ENCODE measurements at places on chromosomes 5 and 9. TPM values are rescaled to one million over a fixed set of nuclear protein-coding genes. Genes with fewer than 3 reads are reported as not detected.
A peak's percentile ranks its signal among the peaks of the same experiment; 100 is the strongest.

DNA sequence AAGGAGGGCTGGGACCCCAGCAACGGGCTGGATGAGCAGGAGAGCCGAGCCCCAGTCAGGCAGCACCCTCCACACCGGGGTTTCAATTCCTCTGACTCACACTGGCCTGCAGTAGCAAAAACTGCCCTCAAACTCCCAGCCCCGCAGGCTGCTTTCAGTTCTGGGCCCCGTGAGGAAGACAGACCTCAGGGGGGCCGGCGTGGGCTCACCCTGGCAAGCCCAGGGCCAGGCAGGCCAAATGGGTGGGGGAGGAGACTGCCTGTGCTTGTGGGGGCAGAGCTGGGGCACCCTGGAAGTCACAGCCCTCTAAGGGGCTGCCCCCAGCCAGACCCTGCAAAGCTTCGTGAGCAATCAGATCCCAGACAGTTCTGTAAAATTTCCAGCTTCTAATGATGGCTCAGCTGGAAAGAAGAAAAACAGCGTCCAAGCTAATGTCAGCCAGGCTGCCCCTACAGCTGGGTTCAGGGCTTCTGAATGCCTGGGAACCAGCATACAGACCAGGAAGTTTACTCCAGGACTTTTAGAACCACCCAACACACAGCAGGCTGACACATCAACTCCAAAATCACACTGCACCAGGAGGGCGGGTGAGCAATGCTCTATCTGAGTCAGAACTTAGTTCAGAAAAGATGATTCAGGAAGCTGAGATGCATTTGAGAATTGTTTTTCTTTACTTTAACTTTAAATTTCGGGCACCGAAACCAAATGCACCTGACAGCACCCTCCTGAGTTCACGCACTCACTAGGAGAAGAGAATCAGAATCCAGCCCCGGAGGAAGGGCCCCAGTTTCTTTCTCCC, 34.7 kb downstream of the LPCAT1 start:
- no peak for DNase-seq

The ARL14EPL gene
- total RNA-seq = not detected

DNA sequence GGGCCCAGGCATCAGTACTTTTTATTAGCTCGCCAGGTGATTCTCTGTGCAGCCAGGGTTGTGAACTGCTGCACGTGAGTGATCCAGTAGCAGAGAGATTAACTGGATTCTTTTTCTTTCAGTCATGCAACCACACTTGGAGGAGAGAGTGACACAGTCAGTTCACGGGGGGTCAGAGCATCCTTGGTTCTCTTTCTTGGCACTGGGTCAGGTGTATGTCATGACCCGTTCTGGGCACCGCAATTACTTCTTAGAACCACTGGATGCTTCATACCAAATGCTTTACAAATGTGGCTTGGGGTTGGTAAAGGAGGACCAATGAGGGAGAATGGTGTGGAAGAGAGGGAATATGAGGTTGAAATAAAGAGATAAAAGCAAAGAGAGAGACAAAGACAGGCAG, 368.7 kb downstream of the MLLT3 start:
- DNase-seq = no peak

DNA sequence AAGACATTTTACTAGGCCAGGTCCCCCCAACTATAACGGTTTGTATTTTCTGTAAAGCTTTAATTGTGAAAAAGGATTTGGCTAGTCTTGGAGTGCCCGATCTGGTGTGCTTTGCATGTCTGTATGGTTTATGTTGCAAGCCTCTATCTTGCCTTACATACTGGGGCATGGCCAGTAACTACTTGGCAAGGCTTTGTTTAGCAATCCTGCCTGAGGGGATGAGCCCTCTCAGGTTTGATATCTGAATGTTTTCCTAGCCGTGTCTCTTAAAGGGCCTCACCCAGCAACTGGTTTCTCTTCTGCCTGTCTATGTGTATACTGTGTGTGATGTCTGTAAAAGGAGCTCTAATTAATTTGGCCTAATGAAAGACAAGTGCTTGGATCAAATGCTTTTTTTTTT, 61.3 kb upstream of the SPINK5 start:
- DNase-seq = no peak

GRCh38 chr5:102998224-102998623, 121.7 kb downstream of the GIN1 start:
- no peak for DNase-seq

The RIOK2 gene
- 34.6 TPM for total RNA-seq

GRCh38 chr5:139190125-139190524, 8.0 kb downstream of the SIL1 start:
- no peak for DNase-seq

The WWC1 gene
- 46.3 TPM for total RNA-seq

The TRAF1 gene
- total RNA-seq = 0.49 TPM

DNA sequence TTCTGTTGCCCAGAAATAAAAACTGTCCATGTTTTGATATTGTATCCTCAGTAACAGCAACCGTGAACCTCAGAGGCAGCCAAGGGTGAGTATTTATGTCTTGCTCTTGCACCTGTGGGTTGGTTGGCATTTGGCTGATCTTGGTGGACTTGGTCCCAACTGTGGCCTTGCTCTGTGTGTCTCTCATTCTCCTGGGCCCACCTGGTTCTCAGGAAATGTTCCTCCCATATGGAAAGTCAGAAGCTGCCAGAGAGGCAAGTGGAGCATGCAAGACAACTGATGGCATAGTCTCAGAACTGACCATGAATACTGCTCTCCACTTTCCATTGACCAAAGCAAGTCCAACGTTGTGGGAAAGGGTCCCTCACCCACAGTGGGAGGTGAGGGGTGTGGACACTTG, 13.6 kb upstream of the NINJ1 start:
- DNase-seq = peak; percentile 71

The ABCA1 gene
- total RNA-seq = 8.2 TPM

DNA sequence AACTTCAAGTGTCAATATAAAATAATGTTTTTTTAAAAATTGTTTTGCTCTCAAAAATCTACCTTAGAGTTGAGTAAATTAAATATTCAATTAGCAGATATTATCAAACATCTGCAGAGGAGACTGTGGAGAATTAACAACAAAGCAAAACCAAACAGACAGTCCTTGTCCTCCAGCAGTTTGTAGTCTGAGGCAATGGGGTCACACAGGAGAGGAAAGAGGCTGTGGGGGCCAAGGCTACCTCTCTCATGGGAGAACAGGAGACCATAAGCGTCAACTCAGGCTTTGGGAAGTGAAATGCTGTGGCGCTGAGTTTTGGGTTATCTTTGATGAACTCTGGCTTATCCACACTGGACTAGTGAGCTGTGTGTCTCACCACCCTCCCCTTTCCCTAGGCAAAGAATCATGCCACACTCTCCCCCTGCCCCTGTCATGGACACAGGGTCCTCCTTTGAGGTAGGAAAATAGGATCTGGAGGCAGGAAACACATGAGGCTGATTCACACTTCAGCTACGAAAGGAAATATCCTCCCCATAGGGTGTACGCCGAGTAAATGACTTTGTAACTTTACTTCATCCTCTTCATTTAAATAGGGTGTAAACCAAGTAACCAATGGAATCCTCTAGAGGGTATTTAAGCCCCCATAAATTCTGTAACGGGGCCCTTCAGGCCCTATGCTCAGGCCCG, 152.7 kb downstream of the FSTL4 start:
- DNase-seq = no peak

The SPATA31E1 gene
- total RNA-seq = not detected

DNA sequence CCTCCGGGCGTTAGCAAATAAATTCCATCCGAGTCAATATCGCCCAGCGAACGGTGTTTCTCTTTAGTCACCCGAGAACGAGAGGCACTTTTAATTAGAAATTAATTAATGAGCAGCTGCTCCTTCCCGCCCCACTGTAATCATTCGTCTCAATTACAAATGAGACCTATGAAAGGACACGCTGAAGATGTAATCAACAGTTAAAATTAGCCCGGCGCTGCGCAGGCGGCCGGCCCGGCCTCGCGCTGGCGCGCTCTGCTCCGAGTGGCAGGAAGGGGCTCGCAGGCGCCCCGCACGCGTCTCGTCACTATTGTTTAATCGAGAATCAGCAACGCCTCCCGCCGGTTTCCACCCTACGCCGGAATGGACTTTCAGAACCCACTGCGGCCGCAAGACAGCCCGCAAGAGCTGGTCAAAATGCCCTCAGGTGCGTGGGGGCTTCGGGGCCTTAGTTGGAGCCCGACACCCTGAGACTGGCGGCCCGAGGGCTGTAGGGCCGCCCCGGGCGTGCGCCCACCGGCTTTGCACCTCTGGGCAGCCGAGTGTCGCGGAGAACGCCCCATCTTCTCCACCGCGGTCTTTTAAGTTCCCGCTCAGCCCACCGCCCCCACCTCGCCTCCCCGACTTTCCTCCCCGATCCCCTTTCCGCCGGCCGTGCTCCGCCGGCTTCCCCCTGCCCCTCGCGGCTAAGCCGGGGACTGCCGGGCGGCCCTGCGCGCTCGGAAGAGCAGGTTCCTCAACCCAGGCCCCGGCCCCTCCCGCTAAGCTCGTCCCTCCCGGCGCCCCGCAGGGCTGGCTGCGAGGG, 597 bp upstream of the IRX4 start:
- no peak for DNase-seq

The PDGFRB gene
- total RNA-seq = 21.0 TPM

GRCh38 chr5:77936365-77936693, 160.2 kb upstream of the TBCA start:
- no peak for DNase-seq

DNA sequence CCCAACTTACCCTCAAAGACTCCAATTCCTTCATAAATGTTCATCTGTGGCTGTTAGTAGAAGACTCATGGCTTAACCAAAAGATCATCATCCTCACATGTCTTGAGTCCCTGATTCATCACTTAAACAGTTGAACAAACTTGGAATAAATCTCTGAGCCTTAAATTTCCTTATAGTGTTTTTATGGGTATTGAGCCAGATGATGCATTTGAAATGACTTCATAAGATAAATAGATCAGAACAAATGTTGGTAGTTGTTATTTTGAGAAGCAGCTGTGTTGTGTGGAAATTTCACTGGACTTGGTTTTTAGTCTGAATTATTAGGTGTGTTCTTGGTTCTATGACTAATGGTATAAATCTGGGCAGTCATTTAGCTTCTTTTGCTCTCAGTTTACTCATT, 236.2 kb downstream of the NNT start:
- no peak for DNase-seq

DNA sequence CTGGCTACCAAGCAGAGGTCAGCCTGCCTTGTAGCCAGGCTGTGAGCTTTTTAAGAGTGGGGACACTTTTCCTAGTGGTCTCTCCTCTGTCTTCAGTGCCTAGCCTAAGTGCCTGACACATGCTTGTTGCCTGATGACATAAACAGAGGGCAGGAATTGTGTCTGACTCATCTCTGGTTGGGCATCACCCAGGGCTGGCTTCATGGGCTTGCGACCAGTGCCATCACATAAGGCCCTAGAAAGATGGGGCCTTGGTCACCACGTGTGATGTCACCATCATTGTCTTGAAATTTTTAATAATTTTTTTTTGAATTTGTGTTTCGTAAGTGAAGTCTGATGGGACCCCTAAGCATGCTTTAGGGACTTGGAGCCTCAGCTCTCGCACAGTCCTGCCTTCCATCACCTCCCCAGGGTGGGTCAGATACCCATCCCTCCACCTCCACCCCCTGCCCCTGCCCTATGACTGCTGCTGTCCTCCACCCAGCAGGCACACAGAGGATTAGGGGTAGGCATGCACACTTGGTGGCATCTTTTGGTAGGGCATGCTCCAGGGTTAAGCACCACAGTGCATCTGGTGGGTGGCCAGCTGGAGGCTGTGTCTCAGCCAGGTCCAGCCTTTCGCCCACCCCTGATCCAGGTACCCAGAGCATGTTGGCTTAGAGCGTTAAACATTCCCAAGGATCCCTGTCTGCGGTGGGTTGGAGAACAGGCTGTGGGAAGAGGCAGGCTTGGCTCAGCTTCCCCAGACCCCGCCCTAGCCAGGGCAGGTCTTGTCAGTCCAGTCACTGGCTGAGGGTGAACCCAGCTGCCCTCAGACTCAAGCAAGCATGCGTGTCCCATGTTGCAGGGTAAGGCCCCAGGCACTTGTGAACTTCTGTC, 80.1 kb upstream of the SH3PXD2B start:
- DNase-seq = no peak

DNA sequence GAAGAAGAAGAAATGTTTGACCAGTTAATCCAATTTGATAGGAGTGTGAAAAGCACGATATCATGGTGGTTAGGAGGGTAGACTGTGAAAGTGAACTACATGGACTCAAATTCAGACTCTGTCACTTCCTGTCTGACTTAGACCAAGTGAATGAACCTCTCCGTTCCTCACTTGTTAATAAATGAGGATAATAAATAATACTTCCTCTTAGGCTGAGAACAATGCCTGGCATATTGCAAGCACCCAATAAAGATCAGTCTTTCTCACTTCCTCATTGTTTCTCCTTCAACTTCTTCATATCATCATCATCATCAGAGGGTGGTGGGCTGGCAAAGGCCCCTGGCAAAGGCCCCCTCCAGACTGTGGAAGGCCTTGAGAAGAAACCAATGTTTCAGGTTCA, 148.7 kb downstream of the CDK5RAP2 start:
- DNase-seq = no peak

The MOB3B gene
- not detected for total RNA-seq

DNA sequence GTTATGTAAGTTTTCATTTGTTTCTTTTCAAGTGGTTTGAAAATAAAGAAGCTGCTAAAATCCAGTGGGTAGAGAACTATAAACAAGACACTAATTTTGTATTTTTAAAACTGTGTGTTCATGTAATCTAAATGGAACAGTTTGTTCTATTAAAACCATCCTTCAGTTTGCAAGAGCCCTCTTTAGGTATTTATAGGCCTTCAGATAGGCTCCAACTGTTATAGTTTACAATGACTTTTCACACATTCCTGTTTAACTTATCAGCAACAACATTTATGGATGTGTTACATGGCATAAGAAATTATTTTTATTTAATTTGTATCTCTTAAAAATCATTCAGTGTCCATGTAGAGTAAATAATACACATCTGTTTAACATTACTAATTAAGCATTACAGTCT, 126.7 kb upstream of the SLCO6A1 start:
- peak; percentile 9 for DNase-seq

- no peak for DNase-seq
Observed at GRCh38 chr5:135825373-135826220, 8.9 kb upstream of the SLC25A48 start.

GRCh38 chr9:6739218-6739617, 18.6 kb upstream of the KDM4C start:
- DNase-seq = peak; percentile 17

GRCh38 chr5:52269859-52270258, 517.9 kb upstream of the ITGA1 start:
- no peak for DNase-seq

DNA sequence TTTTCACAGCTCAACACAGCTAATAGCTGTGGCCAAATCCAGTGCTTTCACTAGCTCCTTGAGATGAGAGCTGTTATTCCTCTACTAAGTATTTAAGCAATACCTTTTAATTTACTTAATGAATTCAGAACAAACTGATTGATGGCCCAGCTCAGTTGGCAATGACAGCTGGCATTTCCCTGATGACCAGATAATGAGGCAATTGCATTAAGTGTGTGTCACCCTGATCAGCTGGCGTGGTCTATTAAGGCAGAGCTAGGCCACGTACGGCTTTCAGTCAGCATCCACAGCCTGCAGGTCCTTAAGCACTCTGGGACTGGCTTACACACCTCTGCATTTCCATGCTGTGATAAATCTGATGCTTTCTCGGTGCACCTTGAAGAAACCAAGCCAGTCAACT, 34.4 kb downstream of the TTLL11 start:
- no peak for DNase-seq

GRCh38 chr5:115096034-115096769, 73.5 kb downstream of the TRIM36 start:
- peak; percentile 77 for DNase-seq
